ENCODE measurements at places on chromosomes 6 and 20. TPM values are rescaled to one million over a fixed set of nuclear protein-coding genes. Genes with fewer than 3 reads are reported as not detected.

The SLC17A4 gene
- not detected for polyA plus RNA-seq

DNA sequence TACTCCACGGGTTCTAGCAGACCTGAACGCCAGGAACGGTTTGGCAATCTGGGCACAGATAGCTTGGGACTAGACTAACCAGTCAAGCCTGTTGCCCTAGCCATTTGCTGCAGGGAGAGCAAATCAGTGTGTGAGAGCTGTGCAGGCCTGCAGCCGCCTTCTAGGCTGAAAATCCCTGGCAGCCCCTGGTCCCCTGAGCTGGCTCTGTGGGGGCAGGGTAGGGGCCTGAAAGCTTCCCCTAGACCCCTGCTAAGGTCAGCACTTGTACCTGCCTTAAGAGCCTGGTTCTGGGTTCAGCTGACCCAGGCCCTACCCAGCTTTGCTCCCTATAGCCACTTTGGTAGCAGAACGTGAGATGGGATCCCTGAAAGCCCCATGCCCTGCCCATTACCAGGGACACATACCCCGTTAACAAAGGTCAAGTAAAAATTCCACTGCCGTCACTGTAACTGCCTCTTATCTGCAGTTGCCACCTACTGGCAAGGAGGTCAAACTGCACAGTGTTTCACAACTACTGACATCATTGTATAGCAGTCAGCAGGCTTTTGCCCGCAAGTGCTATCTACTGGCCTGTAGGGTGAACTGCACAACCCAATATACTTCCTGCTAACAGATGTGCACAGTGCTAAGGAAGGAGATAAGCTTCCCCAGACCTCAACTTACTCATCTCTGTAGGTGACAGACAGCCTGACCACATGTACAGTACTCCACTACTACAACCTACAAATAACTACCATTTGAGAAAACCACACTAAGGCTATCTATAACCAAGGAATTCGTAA lies 95.1 kb upstream of the OLIG3 start:
- DNase-seq = no peak

- no peak for DNase-seq
Observed at GRCh38 chr20:11436113-11436905, 481.4 kb upstream of the BTBD3 start.

GRCh38 chr20:37395410-37395797 lies 49.5 kb downstream of the SRC start:
- no peak for DNase-seq

GRCh38 chr6:290111-290922 lies 2.0 kb upstream of the DUSP22 start:
- DNase-seq = no peak

DNA sequence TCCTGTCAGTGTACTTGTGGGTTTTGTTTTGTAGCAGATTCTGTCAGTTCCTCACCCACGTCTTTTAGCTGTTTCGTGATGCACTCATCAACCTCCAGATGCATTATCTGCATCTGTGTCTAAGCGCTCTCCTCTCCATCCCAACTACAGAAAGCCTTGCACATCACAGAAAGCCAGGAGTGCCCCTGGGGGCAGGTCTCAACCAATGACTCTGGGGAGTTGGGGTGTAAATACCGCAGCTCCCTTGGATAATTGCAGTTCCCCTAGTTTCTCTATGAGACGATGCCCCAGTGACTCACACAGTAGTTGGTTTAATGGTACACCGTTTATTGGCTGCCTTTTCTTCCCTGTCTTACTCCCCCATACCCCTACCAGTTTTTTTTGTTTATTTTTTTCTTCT lies 158.1 kb downstream of the SOX4 start:
- DNase-seq = no peak

The ADGRG6 gene
- polyA plus RNA-seq = 1.1 TPM

The C20orf173 gene
- polyA plus RNA-seq = not detected

- no peak for DNase-seq
Observed at GRCh38 chr6:13916230-13916944, 8.4 kb upstream of the RNF182 start.

- no peak for DNase-seq
Observed at GRCh38 chr20:11740975-11741374, 176.7 kb upstream of the BTBD3 start.

DNA sequence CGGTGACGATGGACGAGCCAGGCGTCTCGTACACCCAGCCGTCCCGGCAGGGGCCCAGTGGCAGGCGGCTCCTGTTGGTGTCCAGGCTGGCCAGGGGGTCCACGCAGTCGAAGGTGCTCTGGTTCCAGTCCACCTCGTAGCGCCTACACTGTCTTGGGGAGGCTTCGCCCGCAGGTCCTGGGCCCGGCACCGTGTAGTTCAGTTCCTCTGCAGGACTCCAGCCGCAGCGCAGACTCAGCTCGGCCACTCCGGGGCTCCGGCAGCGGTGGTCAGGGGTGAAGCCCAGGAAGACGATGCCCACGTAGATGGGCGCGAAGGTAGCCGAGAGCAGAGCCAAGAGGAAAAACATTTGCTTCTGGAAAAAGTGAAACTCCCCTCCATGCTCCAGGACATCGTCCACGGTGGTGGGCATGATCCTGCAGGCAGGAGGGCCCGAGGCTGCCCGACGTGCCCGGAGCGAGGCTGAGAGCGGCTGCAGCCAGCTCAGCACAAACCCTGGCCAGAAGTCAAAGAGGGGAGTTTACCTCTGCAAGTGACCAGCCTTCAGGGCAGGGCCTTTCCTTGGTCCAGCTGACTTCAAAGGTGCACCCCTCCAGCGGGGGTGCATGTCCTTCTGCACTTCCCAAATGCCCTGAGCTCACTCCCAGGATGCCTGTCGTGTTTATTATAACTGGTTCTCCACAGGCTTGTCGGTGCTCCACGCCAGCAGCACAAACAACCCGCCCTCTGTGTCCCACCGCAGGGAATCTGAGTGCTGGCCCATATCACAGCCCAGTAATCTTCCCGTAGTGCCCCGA lies at the start of gene SLC22A2:
TSS of gene SLC22A2 (minus strand) at position 476 of the 797 bp plus-strand sequence. CDS start at position 412, 64 bp downstream.
- no peak for DNase-seq

DNA sequence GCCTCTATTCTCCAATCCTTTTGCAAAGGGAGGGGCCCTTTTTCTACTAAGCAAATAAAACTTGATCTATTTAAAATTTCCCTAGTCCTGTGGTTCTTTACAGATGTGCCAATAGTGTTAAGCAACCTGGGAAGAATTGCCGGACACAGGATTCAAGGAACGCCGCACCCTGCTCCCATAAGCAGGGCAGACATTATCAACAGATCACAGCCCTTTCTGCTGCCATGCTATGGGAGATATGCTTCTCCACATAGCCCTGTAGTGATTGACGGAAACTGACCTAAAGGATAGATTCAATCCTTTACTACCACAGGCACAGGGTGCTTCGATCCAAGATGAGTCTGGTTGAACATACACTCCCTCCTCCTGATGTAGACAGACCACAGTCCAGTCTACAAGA lies 118.4 kb upstream of the TRAF3IP2 start:
- no peak for DNase-seq

The TEAD3 gene
- polyA plus RNA-seq = 29.1 TPM

The TMEM217 gene
- 0.64 TPM for polyA plus RNA-seq

The NKX2-4 gene
- not detected for polyA plus RNA-seq

- DNase-seq = no peak
Observed at GRCh38 chr20:33843050-33843449, 31.9 kb downstream of the CHMP4B start.

GRCh38 chr6:79632580-79632979 lies 1.5 kb downstream of the SH3BGRL2 start:
- DNase-seq = no peak

The BEND6 gene
- 0.09 TPM for polyA plus RNA-seq

DNA sequence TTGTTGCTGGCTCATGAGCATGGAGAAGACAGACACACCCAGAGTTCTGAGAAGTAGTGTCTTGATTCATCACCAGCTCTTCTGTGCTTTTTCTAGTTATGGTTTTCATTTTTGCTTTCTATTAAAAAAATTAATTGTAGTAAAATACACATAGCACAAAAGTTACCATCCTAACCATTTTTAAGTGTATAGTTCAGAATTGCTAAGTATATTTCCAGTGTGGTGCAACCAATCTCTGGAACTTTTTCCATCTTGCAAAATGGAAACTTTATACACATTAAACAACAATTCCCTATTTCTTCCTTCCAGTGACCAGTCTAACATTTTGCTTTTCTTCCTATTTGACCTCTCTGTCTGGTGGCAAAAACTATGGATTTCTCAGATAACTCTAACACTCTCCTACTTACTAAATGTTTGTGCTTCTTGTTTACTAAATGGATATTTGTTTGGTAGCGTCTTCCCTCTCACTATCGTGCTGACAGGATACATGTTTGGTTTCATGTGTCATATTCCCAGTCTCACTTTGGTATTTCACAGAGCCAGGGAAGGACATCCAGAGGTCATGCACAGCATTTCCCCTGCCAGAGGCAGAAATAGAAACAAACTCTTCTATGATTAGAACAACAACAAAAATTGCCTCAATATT lies 40.6 kb downstream of the TXLNB start:
- DNase-seq = peak; percentile 53
